Body of pancreas (tissue), 4 donors: ENCODE measurements at places on chromosomes 2 and 18.
A peak's percentile ranks its signal among the peaks of the same experiment; 100 is the strongest.

DNA sequence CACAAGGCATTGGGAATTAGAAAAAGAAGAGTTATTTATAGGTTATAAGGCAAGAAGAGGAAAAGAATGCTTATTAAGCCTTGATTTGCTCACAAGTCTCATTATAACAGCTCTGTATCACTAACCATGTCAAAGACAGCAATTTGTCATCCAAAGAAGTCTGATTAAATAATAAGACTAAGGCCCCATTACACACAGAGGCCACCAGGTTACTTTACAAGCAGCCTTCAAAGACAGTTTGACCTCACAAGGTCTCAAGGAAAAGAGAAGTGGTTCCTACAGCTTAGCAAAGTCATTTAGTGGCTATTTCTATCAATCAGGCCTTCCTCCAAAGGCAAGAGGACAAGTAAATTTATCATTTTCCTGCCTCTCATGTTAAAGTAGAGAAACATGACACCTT is 188.5 kb downstream of the MBD2 start:
- DNase-seq = no peak

DNA sequence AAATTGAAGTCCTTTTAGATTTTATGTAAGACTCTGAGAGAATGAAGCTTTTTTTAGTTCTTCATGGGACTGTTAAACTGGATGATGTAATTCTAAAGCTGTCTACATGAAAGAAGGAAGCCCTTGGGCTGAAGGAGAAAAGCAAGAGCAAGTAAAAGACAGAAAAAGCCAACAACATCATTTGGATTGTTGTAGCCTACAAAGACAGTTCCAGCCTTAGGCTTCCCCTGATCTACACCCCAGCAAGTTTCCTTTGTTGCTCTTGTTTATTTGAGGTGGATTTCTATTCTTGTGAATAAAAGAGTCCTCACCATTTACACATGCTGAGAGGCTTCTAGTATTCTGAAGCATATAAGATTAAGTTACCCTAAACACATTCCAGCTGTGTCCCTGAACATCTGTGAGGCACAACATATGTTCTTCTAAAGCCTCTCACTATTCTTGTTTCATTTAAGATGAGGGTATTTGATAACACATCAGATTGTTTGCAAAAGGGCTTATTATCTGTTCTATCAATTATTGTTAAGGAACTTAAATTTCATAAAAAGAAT is 377.8 kb downstream of the LNPK start:
- no peak for DNase-seq

DNA sequence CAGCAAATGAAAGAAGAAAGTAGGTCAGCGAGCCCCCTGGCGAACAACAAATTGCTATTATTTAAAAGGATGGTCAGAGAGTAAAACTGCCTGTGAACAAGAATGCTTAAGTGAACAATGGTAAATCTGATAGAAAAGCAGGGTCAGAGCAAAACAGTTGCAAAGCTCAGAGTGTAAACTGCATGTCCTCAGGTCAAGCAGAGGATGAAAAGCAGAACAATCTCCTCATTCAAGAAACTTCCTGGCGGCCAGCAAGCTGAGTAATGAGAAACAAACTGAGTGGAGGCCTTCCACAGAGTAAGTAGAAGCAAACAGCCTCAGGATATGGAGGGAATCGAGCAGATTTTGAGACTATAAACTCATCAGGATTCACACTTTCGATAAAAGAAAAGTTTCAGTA is 117.9 kb downstream of the PPP1R1C start:
- no peak for DNase-seq

DNA sequence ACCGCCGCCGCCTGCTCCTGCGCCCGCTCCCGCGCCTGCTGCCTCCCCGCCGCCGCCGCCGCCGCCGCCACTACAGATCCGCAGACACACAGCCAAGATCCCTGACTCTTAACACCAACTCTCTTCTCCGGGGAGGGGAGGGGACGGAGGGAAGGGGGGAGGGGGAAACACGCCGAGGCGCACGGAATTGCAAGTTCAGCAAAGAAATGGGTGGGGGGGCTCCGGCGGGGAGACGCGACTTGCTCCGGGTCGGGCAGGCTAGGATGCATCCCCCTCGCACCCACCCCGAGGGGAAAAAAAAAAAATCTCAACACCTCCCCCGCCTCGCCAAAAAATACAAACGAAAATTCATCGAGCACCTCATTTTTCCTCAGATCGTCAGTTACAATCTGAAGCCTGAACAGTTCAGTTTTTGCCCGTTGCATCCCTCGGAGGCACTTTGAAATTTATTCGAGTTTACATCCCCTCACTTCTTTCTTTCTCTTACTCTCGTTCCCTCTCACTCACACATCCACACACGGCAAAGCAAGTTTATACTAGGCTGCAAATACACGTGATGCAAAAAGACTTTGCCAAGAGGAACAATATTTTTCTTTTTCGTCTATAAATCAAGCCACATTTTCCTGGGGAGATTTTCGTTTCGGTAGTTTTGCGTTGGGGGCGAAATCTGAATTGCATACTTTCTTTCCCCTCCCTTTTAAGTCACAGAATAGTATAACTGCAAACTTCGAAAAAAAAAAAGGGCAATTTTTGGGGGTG is at the start of gene TCF4:
TCF4 (minus strand) TSS at position 82 of the 759 bp plus-strand sequence. CDS start 1,076 bp downstream, outside the sequence.
- peak; percentile 50 for DNase-seq

DNA sequence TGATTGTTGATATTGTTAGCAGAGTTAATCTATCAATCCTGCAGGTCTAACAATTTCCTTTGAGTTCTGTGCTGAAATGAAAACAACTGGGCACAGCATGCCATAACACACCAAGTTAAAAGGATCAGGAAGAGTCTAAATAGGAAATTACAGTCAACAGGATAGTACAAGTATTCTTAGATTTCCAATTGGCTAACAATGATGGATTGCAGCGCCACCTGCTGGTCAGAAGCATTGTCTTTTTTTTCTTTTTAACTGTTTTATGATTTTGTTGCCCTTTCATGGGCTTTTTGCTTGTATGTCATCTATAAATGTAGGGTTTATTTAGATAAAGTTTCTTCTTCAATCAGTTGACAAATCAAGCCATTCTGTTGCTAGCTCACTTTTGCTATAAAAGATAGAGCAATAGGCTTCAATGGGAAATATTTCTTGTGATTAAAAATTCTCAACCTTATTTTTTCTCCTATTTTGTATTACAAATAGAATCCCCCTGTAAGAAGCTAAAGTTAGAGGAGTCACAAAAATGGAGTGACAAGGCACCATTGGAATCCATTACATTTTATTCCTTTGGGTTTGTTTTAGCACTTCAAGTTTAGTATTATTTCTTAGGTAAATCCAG is 40.8 kb upstream of the RPRM start:
- peak; percentile 62 for DNase-seq
